Ureter (tissue), 1 donor: ENCODE measurements at places on chromosomes 16 and 17. TPM values are rescaled to one million over a fixed set of nuclear protein-coding genes. Genes with fewer than 3 reads are reported as not detected.

GRCh38 chr16:50679266-50679665, 1.8 kb downstream of the SNX20 start:
- no peak for DNase-seq

- DNase-seq, result peak; percentile 68
Observed at GRCh38 chr16:49857423-49858181, 1.7 kb upstream of the ZNF423 start.

- no peak for DNase-seq
Observed at GRCh38 chr16:49268667-49269066, 13.0 kb downstream of the CBLN1 start.

POLR2A gene
- total RNA-seq, result 151 TPM

- DNase-seq, result peak; percentile 39
Observed at GRCh38 chr17:57004944-57005579, 27.1 kb downstream of the SCPEP1 start.

DNA sequence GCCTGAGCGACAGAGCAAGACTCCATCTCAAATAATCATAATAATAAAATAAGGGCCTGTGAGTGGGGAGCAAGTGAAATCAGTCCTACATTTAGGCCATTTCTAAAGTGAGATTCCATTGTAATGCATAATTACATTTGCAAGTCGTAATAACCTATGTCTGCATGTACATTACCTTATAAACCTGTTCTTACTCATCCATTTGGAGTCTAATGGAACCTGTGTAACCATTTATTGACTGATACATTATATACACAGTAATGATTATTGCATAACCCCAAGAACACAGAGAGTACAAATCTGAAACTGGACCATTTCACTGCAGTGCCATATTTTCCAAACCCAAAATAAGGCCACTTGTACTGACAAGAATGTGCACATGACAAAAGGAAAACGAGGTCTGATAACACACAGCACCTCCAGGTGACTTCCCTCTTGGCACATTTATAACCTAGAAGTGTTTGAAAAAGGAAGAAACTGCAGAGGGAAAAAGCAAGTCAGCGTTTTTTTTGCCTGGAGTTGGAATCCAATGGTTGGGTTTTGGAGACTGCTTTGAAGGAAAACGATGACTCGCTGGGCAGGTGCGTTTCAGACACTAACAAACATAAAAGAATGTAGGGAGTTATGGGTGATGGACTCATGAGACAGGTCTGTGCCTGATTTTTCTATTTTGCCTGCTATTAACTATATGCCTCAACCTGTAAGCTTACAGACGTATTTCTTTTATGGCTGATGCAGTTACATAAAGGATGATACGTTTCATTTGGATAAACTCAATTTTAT, 63.6 kb upstream of the KIFC3 start:
- DNase-seq, result no peak

NGFR gene
- 10.0 TPM for total RNA-seq

ASGR1 gene
- 2.6 TPM for total RNA-seq

- DNase-seq, result no peak
Observed at GRCh38 chr16:68503334-68503733, 35.8 kb upstream of the ZFP90 start.
